ENCODE measurements at places on chromosomes 4 and X.

DNA sequence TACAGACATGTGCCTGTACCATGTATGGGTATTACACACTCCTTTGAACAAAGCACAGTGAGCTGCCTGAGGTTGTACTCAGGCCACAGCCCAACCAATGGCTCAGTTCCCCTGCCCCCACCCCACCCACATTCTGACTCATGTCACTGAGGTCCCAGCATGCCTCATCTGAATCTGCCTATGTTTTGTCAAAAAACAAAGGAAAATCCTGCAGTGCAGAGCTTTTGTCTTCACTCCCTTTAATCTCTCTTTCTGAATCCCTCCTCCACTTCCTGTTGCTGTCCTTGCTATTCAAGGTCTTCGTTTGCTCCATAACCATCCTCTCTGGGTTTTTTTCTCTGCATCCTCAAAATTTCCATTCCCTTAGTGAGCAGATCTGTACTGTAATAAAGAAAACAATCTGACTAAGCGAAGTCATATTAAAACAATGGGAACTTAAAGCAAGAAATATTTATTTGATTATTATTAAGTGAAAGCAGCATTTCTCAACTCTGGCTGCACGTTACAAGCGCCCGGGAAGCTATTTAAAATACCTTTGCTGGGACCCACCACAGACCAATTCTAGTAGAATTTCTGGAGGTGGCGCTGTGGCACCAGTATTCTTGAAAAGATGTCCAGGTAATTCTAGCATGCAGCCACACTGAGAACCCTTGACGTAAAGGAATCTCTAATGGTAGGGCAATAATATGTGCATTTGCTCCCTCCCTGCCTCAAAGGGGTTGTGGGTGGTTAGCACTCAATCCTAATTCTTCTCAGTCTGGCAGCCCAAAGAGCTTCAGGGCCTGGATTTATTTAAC lies 8.7 kb downstream of the GUCY2F start:
- DNase-seq = no peak

- no peak for DNase-seq
Measured at GRCh38 chr4:46323891-46324416, 66.0 kb downstream of the GABRA2 start.

- DNase-seq = no peak
Measured at GRCh38 chr4:61004651-61005170, 195.4 kb upstream of the ADGRL3 start.

- DNase-seq = no peak
Measured at GRCh38 chrX:28398342-28398741, 188.9 kb upstream of the IL1RAPL1 start.

DNA sequence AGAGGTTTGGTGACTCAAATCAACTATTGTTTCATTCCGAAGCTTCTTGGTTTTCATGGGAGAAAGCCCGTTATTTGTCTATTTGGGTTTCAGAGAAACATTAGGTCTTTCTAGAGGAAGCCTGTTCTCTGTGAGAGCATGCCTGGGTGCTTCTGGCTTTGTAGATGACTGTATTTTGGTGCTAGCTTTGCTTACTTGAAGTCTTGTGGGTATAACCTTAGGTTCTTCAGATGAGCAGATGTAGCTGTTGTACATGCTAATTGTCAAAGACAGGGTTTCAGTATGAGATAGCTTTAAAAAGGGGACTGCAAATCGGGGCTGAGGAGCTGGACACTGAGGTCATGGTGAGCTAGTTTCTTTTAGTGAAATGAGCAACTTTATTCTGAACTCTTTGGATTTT lies 7.9 kb upstream of the STOX2 start:
- no peak for DNase-seq

DNA sequence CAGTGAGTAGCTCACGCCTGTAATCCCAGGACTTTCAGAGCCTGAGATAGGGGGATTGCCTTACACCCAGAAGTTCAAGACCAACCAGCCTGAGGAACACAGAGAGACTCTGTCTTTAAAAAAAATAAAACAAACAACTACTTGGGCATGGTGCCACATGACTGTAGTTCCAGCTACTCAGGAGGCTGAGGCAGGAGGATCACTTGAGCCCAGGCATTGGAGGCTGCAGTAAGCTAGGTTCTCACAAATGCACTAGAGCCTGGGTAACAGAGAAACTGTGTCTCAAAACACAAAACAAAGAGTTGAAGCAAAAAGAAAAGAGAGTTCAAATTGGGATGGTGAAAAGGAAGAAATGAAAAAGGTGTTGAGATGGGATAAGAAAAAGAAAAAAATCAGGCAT lies 10.8 kb downstream of the CAMK2D start:
- no peak for DNase-seq

DNA sequence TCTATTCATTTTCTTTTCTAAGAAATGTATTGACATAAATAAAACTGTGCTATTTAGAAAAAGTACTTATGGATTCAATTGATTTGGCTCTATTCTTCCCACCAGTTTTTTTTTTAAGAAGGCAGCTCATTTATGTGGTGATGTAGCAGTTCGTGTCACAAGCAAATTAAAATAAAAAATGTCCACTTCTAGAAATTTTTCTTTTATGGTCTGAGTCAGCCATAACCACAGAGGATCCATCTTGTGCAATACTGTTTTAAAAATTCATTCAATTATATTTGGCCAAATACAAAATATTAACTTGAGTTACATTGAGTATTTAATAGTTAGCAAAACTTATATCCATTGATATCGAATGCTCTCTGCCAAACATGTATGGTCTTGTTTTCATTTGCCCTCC lies 207.9 kb upstream of the FAT1 start:
- DNase-seq = no peak

DNA sequence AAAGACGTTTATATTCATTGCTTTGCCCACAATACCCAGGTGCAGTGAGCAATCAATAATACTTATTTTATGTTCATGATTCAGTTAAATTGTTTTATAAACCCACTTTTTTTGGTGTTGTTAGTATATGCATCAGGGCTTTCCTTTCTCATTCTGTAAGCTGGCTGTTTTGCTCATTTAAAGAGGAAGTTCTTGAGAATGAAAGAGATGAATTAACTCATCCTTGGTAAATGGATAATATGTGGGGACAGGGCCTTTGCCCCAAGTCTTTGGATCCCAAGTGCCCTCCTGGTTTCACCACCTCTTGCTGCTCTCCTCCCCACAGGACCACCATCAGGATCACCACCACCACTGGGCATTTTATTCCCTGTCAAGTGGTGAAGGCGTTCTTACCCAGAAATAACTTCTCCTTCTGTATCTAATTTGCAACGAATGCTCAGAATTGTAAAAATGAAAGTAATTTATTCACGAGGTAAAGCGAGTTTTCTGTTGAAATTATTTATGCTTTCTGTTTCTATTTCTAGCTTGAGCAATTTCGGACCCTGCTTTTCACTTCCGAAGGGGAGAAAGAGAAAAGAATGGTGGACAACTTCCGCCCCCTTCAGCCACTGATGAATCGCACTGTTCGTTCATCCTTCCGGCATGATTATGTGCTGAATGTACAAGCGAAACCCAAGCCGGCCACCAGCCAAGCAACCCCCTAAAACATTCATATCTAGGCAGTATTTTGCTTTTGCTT lies 8.2 kb upstream of the ZRSR2 start:
- no peak for DNase-seq

- no peak for DNase-seq
Measured at GRCh38 chr4:37540486-37540885, 145.7 kb downstream of the RELL1 start.

DNA sequence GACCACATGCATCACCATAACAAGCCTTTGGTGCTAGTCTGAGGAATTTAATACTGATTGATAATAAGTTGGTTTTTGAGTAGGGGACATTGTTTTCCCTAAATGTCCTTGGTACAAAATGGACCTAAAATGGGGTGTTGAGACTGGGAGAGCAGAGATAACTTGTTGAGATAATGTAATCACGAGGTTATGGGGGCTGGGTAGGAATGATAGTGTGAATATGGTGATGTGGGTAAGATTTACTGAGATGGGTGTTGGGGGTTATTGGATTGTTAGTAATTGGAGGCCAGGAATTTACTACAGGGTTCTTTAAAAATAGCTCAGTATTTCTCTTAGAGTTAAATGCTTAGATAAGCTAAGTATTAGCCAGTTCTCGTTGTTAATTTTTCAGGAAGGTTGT lies 3.9 kb downstream of the BMP2K start:
- no peak for DNase-seq

GRCh38 chrX:110046971-110047370 lies 44.1 kb downstream of the TMEM164 start:
- DNase-seq = no peak

DNA sequence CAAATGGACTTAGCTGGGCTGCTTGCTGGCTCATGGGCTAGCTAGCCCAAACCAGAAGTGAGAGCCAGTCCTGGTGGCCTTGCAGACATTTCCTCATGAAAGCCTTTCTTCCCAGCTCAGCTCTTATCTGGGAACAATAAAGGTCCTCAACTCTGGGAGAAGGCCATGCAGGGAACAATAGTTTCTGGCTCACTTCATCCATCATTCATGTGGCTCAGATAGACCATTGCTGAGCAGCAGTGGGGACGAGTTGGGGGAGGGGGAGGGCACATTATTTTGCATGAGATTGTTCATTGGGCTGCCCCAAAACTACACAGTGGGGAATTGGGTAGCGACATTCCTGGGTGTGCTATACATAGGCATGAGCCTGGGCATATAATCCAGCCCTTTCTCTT lies 47.6 kb downstream of the NHSL2 start:
- no peak for DNase-seq

GRCh38 chr4:76957004-76957738 lies 7.6 kb downstream of the SEPTIN11 start:
- no peak for DNase-seq

- no peak for DNase-seq
Measured at GRCh38 chr4:87036713-87037112, 101.9 kb downstream of the AFF1 start.

GRCh38 chr4:21476757-21477156 lies 471.8 kb downstream of the KCNIP4 start:
- no peak for DNase-seq

DNA sequence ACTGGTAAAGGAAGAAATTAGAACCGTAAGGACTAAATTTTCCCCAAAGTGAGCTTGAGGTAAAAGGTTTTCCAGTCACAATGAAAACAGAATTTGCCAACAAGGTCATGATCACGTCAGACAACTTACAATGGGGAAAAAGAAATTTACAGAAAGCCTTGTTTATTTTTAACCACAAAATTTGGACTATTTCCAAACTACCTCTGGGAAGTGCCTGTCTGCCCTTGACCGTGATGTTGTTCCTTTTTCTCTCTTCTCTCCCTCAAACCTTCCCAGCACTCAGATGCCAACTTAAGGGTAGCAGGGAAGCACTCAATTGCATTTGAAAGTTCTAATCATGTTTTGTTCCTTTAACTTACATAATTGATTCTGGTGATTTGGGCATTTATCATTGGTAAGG lies 32.5 kb downstream of the MEPE start:
- DNase-seq = no peak
